ENCODE measurements at places on chromosomes 2 and 18.

DNA sequence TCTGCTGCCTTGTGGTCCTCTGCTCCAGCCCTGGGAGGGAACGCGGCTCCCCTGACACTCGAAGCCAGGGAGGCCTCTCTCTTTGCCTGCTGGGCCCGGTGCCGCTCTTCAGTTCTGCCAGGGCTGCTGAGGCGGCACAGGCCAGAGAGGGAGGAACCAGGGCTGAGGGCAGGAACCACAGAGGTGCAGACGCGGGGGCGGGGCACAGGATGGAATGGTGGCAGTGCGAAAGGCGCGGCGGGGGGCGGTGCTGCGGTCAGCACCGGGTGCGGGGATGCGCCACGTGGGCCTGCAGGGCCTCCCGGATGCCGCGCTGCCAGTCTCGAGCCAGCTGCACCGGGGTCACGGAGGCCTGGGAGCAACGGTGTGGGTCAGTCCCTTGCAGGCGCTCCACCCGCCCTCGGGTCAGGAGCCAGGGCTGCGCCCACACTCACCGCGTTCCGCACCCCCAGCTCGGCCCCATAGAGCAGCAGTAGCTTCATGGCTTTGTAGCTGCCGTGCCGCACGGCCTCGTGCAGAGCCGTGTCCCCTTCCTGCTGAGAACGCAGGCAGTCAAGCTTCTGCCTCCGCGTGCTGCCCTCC lies 4.4 kb downstream of the ANKRD23 start:
- peak; percentile 21 for DNase-seq

GRCh38 chr2:226184540-226184939 lies 615.1 kb downstream of the IRS1 start:
- no peak for DNase-seq

- no peak for DNase-seq
These were observed 9.4 kb upstream of the ITGB6 start for GRCh38 chr2:160209516-160209856.

GRCh38 chr18:5294457-5295230 lies 882 bp downstream of the ZBTB14 start:
- peak; percentile 71 for DNase-seq

DNA sequence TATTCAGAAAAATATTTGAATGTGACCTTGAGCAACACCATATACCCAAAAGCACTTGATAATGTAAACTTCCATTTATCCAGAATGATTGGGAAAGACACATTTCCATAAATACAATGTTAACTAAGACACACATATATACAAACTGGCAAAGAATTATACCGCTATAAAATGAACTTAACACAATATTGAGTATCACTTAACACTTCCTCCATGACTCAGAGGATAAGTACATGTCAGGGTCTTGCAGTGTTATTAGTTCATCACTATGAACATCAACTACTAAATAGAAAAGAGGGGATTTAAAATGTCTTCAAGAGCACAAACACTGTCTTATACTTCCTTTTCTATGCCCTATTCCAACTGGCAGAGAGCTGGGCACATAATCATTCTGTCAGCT lies 18.6 kb downstream of the WDSUB1 start:
- DNase-seq = no peak

- DNase-seq = no peak
These were observed 1.5 kb upstream of the PROM2 start for GRCh38 chr2:95272781-95273180.

All from DND-41 (cell line).